Cerebellar nuclear complex (tissue), 1 donor: ENCODE measurements at places on chromosomes 5 and 9.

DNA sequence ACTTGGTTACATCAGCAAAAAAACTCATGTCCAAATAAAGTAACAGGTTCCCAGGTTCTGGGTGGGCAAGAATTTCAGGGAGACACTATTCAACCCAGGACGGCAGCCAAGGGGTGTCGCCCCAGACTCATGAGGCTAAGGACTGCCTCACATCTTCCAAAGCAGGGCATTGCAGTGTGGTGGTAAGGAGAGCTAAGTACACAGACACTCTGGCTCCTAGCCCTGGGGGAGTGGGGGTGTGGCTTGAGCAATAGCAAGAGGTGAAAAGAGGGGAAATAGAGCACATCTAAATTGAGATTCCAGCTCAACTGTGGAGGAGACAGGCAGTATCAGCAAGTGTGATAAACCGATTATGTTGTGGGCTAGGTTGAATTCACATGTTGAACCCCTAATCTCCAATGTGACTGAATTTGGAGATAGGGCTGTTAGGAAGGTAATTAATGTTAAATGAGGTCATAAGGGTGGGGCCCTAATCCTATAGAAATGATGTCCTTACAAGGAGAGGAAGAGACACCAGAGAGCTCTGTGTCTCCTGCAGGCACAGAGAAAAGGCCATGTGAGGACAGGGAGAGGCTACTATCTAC lies 49.9 kb upstream of the MARCHF11 start:
- DNase-seq: no peak

- DNase-seq: no peak
Measured at GRCh38 chr5:126818736-126819135, 41.8 kb downstream of the LMNB1 start.

DNA sequence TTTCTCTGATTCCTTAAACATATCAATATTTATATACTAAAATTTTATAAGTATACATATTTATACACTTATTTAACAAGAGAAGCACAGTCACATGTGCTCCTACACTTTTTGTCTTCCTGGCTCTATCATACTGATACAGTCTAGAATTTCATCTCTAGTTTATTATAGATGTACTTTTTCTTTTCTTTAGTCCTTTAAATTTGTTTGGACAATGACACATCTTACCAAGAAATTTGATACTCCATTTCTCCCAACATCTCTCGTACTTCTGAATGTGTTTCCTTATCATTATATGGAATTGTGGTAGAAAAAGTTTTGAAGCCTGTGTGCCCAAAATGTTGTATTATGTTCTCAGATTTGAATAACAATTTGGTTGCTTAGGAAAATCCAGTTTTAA lies 104.6 kb downstream of the DMRT2 start:
- DNase-seq: no peak

DNA sequence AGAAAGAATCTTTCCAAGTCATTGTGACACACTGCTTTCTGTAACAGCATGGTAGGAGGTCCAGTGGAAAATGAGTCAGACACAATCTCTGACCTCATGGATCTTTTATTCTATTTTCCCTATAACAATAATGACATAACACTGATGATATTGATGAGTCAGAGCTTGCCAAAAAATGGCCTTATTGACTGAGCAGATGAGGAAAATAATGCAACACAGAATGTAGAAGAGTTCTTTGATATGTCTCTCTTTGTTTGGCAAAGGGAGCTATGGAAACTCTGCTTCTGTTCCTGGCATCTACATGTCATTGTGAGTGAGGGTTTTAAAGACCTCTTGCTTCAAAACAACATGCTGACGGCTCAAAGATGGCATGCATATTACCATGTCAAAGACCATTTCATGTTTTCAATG lies 443.1 kb upstream of the ZNF608 start:
- no peak for DNase-seq

- no peak for DNase-seq
Measured at GRCh38 chr9:130635721-130636647, 28.4 kb upstream of the PRDM12 start.

GRCh38 chr5:50887889-50888633 lies 221.6 kb downstream of the PARP8 start:
- no peak for DNase-seq

DNA sequence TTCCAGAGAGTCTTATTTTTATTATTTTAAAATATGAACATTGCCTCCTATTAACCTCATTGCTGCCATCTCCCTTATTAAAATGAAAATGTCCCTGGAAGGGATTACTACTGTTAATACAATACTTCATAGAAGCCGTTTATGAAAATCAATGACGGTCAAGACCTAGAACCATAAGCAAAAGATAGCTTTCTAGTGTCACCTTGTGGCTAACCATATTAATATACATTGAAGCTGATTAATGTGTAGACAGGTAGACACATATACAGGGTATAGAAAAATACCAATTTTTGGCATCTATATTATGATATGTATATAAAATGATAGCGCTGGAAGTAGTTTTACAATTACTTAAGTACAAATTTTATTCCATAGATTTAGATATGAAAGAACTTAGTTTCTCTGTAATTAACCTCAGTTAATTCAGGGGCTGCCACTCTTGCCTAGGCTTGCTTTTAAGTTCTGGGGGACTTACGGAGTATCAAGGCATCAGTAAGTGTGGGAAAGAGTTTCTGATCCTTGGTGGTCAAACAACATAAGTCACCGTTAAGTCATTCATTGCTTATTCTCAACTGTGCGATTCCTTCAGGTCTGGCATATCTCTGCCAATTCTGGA lies 2.5 kb upstream of the YTHDC2 start:
- DNase-seq: no peak

GRCh38 chr5:115516372-115516771 lies 28.2 kb downstream of the FEM1C start:
- no peak for DNase-seq

- no peak for DNase-seq
Measured at GRCh38 chr9:27276193-27277030, 20.5 kb downstream of the EQTN start.

DNA sequence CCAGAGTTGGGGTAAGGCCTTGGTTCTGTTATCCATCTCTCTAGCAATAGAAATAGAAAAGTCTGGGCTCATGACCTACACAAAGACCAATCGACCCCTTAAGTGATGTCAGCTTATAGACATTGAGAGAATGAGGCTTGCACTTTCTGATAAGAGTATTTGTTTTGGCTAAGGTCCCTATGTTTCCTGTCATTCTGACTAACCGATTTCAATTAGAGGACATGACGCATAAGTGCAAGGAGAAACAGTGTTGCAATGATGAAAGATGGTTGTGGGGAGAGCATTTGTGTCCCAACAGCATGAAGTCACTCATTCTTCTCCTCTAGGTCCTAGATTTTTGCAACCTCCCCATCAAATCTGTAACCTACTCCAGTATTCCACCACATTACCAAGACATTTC lies 255.1 kb downstream of the MAT2B start:
- DNase-seq: no peak

GRCh38 chr9:112380825-112381221 lies 915 bp downstream of the HSDL2 start:
- DNase-seq: no peak

GRCh38 chr9:127973169-127974000 lies 7.4 kb downstream of the EEIG1 start:
- peak; percentile 87 for DNase-seq

GRCh38 chr9:120544441-120544840 lies 35.5 kb downstream of the CDK5RAP2 start:
- DNase-seq: no peak

DNA sequence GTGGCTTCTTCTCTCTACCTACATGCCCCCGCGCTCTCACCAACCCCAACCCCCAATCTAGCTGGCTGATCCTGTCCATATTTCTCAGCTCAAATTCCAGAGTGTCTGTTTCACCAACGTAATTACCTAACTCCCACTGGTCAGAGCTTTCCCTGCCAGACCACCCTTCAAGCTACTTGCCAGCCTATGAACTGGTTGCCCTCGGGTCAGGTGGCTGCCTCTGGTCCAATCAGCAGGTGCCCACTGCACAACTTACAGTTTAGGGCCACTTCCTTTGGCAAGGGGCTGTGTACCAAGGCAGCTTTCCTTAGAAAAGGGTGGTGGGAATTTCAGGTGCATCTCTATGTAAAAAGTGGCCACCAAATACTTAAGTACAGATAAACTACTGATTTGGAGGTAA lies 92.2 kb upstream of the SLC30A5 start:
- DNase-seq: no peak

DNA sequence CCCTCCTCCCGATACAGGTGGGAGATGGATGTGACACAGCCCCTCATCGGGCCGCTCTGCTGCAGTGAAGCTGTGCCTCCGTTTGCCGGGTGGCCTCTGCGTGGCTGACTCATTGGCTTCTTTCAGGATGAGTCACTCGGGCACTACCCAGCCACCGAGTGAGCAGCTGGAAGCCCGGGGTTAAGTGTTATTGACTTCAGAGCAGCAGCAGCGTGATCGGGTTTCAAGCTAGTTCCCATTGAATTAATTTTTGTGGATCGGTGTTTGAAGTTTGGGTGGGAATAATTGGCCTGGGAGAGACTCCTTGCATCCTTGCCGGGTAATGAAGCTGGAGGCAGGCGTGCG lies 266.4 kb upstream of the IRX4 start:
- no peak for DNase-seq

- no peak for DNase-seq
Measured at GRCh38 chr5:52859628-52860027, 71.9 kb downstream of the ITGA1 start.

DNA sequence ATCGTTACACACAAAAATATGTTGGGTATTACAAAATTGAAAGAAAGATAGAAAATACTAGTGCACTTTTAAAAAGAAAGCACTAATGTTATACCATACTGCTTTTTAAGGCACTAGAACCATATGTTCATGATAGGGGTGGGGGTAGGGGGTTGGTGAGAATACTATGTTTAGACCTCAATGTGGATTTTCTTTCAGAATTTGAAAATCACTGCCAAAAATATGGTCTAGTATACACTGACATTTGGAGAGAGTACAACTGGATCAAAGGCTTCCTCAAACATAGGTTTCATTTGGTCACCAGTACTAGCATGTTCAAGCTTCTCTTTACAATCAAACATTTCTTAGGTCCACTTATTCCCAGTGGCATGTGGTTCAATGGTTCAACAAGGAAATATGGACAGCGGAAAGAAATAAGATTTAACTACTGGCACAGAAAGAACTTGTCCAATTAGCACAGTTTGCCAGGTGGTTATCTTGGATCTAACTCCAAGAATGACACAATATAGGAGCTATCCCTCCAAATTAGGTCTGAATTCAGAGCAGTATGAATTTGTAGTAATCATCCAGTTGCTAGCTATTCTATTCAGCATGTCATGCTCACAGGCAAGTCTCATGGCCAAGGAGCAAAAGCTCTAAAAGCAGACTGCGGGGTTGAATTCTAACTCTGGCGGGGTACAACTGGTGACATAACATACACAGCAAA lies 139.3 kb downstream of the SLC24A2 start:
- no peak for DNase-seq

- no peak for DNase-seq
Measured at GRCh38 chr5:140791089-140791488, 3.6 kb upstream of the PCDHA2 start.

DNA sequence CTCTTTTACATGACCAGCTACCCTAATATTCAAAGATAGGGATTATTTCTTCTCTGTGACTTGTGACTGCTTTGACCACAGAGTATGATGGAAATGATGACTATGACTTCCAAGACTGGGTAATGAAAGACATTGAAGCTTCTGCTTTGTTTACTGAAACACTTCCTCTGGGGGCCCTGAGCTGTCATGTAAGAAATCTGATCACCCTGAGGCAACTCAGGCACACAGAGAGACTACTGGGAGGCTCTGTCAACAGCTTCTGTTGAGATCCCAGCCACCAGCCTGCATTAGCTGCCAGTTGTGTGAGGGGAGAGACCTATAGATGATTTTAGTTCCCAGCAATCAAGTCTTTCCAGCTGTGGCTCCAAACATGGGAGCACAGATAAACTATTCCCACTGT lies 76.5 kb downstream of the KCTD16 start:
- DNase-seq: no peak

GRCh38 chr5:172638209-172638768 lies 2.8 kb upstream of the NEURL1B start:
- no peak for DNase-seq

- DNase-seq: no peak
Measured at GRCh38 chr5:150246835-150247234, 42.7 kb downstream of the CAMK2A start.

DNA sequence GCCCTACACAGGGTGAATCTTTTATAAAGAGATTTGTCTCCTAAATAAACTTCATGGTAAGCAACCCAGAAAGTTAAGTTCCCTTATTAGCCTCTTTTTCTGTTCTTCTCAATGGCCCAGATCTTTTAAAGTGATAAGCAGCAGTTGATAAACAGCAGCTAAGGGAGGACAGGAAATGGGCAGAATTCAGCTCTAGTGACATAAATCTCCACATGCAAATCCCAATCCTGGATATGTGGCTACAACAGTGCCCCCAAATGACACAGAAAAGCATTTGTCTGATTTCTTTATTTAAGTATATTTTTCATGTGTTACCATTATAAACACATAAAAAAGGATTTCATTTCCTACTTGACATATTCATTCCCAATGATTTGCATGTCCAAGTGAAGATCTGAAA lies 199.0 kb downstream of the DTWD2 start:
- DNase-seq: no peak

DNA sequence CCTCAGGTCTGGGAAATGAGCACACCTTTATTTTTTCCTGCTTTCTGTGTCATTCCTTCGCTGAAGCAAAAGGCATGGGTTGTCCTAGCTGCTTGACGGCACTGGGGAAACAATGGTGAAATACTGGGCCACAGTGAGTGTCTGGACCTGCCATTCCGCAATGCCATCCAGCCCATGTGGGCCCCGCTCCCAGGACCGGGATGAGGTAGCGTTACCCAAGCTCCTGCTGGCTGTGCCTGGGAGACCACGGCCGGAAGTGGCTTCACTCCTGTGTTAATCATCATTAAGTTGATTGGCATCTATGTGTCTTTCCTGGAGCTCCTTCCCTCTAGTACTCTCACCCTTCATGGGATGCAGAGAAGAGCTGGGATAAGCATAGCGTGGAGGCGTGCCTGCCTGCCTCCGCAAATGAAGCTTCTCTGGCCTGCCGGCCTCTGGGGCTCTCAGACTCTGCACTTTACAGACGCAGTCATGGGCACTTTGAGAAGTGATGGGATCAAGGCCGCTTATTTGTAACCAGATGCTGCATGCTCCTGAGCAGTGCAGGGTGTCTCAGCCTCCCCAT lies 16.5 kb upstream of the SMIM32 start:
- DNase-seq: no peak

DNA sequence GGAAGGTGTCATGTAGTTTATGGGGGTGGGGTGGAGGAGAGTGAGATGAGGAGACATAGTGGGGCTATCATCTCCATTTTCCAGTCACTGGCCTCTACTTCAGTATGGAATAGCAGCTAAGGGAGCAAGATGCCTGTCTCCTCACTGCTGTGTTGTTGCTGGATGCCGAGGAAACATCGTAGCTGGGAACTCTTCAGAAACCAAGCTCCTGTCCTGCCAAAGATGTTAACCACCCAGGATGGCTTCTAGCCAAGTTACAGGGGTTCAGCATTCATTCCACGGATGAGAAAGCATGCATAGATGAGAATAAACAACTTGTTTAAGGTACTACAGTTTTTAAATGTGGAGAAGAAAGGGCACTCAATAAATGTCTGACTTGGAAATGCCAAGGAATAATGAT lies 226.5 kb downstream of the ASTN2 start:
- no peak for DNase-seq
